Activated naive CD4-positive, alpha-beta T cell treated with anti-CD3 and anti-CD28 coated beads for 36 hours (primary cell): ENCODE measurements at places on chromosomes 12 and 14. TPM values are rescaled to one million over a fixed set of nuclear protein-coding genes. Genes with fewer than 3 reads are reported as not detected.

- DNase-seq: peak; percentile 13
Measured at GRCh38 chr14:35299708-35300107, 7.5 kb downstream of the PSMA6 start.

- DNase-seq: peak; percentile 40
Measured at GRCh38 chr14:64708148-64709004, 4.2 kb downstream of the PLEKHG3 start.

DNA sequence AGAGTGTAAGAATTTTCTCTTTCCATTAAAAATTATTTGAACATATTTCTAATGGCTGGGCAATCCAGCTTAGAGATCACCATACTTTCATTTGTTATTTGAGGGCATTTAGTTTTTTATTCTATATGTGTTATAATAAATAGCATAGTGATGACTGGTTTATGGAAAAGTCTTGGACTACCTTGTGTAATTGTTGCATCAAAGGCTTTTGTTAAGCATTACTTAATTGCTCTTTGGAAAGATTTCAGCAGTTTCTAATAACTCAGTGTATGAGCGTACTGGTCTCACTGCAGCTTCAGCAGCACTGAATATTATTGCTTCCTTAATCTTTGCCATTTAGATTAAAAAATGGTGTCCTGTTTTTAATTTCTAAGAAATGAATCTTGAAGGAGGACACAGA lies 22.8 kb downstream of the TMEM19 start:
- DNase-seq: no peak

DNA sequence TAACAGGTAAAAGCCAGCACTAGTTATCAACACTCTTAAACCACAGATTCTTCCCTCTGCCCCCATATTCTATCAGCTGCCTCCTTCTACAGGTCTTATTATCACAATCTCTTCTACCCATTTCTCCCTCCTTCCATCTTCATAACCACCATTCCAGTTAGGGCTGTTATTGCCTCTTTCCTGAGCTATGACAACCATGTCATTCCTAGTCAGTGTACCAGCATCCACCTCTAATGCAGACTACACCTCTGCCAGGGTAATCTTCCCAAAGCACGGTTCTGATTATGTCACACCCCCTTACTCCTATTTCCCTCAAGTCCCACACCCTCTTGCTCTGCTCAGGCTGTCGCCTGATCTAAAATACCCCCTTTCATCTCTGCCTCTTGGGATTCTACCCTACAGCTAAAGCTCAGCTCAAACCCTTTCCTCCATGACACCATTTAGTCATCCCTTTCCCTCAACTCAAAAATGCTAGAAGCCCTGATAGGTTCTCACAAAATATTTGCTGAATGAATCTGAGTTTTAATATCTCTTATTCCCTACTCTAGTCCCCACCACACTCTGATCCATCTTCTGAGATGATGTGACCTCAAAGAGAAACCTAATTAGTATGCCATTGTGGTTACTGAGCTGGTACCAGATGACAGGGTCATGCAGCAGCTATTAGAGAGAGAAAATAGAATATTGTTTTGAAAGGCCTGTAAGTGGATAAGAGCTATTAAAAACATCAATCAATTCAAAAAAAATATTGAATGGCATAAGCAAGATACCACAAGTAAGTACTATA lies 11.7 kb downstream of the RACGAP1 start:
- DNase-seq: no peak

PTPRO gene
- total RNA-seq: 0.25 TPM

DNA sequence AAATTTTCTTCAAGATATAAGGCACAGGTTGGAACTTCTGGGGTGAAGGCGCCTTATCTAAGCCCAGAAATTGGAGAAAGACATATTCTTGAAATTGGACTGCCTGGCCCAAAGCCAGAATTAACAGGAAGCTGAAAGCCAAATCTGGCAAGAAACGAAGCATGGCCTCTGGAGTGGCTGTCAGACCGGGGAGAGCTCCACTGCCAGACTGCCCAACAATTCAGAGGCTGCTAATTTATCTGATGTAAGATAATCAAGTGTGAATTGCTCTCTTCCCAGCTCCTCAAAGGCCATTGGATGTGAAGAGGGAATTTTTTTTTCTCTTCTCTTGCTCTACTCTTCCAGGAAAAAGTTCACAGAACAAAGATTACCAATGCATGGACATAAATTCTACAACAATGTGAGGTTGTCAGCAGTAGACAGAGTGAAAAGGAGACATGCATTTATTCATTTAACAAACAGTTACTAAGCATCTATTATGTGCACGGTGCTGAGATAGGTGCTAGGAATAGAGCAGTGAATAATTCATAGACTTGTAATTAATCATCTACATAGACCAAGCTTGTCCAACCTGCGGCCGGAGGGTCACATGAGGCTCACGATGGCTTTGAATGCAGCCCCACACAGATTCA lies at the start of gene GDF3:
Gene GDF3, minus strand, starts transcription at position 210 of the 632 bp plus-strand sequence. Its CDS starts 47 bp downstream, at position 163.
- DNase-seq: no peak

- DNase-seq: no peak
Measured at GRCh38 chr14:52380294-52380693, 66.2 kb downstream of the PTGER2 start.

- DNase-seq: peak; percentile 47
Measured at GRCh38 chr12:55717011-55718007, 1.5 kb downstream of the BLOC1S1 start.

GRCh38 chr14:104292084-104292970 lies 153.9 kb downstream of the KIF26A start:
- no peak for DNase-seq

DNA sequence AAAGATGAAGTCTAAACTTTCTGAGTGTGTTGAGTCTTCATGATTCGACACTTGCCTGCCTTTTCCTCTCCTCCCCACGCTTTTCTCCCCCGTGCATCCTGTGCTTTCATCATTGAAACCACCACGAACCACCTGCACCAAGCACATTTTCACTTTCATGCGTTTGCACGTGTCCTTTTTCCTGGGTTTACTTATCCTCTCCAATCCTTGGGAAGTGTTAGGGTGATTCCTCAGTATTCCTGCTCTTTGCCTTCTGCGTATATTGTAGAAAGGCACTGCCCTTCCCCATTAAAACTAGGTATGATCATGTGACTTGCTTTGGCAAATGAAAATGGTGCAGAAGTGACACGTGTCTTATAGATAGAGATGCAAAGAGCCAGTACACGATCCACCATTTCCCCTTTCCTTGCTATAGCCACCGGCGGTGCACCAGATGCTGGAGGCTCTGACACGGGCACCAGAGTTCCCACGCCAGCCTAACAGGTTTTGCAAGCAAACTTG lies 106.6 kb downstream of the BRMS1L start:
- peak; percentile 74 for DNase-seq

- DNase-seq: no peak
Measured at GRCh38 chr12:94172973-94173372, 24.6 kb downstream of the PLXNC1 start.

- no peak for DNase-seq
Measured at GRCh38 chr14:98622208-98623051, 649.6 kb downstream of the BCL11B start.

SLC39A5 gene
- total RNA-seq: 1.8 TPM

LPCAT3 gene
- 22.7 TPM for total RNA-seq

GRCh38 chr12:29574500-29574899 lies 77.0 kb upstream of the OVCH1 start:
- no peak for DNase-seq

DNA sequence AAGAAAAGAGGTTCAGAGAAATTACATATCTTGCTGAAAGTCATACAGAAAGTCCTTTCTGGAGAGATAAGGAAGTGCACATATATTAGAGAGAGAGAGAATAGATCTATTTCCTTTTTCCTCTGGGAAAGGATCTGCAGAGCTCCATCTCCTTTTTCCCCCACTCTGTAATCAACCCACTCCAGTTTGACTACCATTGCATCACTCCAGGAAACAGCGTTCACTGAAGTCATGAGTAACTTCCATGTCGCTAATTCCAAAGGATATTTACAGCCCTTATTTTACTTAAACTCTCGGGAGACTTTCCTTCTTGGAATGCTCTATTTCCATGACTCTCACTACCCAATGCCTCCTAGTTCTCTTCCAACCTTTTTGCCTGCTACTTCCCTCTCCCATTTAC lies 72.5 kb upstream of the PARP11 start:
- no peak for DNase-seq
